ENCODE measurements at places on chromosomes 16 and 17.

- DNase-seq: no peak
Observed at GRCh38 chr16:9775998-9776397, 406.2 kb downstream of the GRIN2A start.

GRCh38 chr17:32302860-32303649 lies 37.4 kb downstream of the RHBDL3 start:
- no peak for DNase-seq

DNA sequence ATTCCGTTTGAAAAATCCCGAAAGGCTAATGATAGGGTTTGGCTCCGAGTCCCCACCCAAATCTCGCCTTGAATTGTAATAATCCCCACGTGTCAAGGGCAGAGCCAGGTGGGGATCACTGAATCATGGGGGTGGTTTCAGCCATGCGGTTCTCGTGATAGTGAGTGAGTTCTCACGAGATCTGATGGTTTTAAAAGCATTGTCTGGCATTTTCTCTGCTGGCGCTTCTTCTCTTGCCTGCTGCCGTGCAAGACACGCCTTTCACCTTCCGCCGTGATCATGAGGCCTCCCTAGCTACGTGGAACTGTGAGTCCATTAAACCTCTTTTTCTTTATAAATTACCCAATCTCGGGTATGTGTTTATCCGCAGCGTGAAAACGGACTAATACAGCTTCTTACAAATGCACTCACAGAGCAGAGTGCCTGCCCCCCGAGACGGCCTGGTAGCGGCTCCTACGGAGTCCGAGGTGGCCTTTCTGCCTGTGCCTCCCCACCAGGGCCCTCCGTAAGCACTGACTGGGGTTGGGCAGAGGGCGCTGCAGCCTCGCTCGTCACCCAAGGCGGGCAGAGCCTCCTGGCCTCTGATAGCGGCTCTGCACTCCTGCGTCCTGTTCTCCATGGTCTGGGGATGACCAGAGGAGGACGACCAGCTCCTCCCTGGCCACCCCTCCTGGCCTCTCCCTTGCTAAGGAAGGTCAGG lies 131.7 kb downstream of the FOXL1 start:
- no peak for DNase-seq

DNA sequence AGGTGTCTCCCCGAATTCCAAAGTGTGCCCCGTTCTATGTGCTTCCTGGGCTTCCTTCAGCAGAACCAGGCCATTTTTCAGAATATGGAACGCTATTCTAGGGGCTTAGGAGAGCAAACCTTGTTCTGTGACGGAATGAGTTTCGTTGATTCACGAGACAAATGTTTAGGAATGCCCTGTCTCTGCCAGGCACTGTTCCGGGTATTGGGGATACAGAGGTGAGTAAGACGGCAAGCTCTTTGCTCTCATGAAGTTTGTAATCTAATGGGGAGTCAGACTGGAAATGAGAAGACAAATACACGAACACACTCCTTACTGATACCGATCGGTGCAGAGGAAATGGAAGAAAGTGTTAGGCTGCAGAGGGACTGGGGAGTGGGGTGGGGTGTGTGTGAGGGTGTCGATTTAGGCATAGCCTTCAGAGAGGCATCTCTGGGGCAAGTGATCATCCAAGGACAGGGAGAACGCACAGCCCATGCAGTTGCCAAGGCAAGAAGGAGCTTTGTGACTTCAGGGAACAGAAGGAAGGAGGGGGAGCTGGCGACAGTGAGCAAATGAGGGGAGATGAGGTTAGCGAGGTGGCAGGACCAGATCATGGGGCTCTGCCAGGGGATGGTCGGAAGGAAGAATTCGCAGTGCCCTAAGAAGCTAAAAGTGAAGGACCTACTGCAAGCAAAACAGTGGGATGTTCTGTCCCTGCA lies 189.6 kb downstream of the MSI2 start:
- no peak for DNase-seq

DNA sequence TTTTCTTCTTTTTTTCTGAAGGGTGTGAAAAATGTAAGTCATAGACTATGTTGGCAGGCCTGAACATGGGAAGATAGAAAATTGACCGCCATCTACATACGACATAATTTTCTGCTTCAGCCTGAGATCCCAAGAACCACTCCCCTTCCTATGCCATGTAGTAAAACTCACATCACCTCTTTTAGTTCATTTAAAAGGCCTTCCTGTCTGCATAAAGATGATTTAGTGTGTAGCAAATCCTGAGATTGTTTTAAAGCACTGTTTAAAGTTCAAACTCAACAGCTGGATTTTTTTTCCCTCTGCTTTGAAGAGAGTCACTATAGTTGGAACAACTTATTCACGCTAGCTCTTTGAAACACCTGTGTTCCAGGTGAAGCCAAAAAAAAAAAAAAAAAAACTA lies 101.5 kb downstream of the NLK start:
- no peak for DNase-seq

- no peak for DNase-seq
Observed at GRCh38 chr17:63838631-63839171, 3.8 kb downstream of the SMARCD2 start.

GRCh38 chr16:23893986-23894385 lies 58.2 kb downstream of the PRKCB start:
- no peak for DNase-seq

- DNase-seq: peak; percentile 17
Observed at GRCh38 chr16:56985288-56985961, 3.9 kb upstream of the NLRC5 start.

- no peak for DNase-seq
Observed at GRCh38 chr17:67260170-67260987, 15.4 kb upstream of the HELZ start.

- no peak for DNase-seq
Observed at GRCh38 chr16:49108611-49109010, 173.0 kb downstream of the CBLN1 start.

DNA sequence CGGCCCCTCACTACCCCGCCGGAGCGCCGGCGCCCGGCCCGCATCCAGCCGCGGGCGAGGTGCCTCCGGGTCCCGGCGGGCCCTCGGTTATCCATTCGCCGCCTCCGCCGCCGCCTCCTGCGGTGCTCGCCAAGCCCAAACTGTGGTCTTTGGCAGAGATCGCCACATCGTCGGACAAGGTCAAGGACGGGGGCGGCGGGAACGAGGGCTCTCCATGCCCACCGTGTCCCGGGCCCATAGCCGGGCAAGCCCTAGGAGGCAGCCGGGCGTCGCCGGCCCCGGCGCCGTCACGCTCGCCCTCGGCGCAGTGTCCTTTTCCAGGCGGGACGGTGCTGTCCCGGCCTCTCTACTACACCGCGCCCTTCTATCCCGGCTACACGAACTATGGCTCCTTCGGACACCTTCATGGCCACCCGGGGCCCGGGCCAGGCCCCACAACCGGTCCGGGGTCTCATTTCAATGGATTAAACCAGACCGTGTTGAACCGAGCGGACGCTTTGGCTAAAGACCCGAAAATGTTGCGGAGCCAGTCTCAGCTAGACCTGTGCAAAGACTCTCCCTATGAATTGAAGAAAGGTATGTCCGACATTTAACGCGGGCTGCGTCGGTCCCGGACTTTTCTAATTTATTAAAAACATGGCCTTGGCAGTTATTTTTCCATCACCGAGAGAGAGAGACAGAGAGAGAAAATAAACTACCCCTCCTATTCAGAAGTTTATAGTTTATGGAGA lies 2.8 kb downstream of the IRX5 start:
- no peak for DNase-seq

- no peak for DNase-seq
Observed at GRCh38 chr17:75088465-75089417, 987 bp downstream of the SLC16A5 start.

- no peak for DNase-seq
Observed at GRCh38 chr16:16797239-16797638, 418.3 kb downstream of the NPIPA7 start.

- DNase-seq: no peak
Observed at GRCh38 chr17:81983639-81984373, 6.4 kb downstream of the ASPSCR1 start.
